ENCODE measurements at places on chromosomes 4 and X.

- DNase-seq = no peak
These were observed 477 bp downstream of the FGF5 start for GRCh38 chr4:80266902-80267380.

DNA sequence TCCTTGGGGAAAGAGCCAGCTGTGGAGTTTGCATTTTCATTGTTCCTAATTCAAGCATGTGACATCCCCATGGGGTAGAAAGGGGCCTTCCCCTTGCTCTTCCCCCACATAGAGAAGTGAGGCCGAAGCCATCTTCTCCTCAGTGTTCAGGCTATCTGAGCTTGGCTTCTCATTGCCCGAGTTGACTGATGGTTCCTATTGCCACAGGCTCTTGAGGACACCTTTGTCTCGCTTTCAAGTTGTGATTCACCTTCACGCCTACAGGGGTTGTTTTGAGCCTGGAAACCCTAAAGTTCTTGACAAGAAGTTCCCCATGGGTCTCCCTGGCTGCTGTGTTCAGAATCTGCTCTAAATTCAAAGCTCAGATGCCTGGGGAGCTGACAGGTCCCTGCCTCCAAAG is 25.0 kb downstream of the CCNQ start:
- no peak for DNase-seq

- no peak for DNase-seq
These were observed 257.1 kb downstream of the BCOR start for GRCh38 chrX:39840581-39841093.

GRCh38 chr4:6885953-6886557 is 23.6 kb upstream of the TBC1D14 start:
- DNase-seq = peak; percentile 67

DNA sequence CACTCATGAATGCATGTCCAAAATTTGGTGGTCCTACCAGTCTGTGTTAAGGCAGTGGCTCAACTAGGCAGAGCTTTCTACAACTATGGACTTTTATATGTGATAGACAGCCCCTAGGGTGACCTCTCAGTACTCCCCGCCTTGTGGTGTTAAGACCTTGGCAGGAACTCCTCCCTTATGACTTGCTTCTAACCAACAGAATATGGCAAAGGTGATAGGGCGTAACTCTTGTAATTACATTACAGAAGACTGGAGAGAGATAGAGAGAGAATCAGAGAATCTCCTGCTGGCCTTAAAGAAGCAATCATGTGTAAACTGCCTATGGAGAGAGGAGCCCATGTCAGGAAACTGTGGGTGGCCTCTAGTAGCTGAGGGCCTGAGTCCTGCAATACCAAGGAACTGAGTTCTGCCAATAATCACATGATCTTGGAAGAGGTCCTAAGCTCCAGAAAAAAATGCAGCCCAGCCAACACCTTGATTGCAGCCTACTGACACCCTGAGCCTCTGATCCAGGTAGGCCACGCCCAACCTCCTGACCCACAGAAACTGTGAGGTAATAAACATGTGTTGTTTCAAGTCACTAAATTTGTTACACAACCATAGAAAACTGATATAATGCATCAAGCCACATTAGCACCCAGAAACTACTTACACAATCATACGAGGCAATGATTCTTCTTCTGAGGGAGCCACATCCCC is 68.9 kb downstream of the INPP4B start:
- no peak for DNase-seq

DNA sequence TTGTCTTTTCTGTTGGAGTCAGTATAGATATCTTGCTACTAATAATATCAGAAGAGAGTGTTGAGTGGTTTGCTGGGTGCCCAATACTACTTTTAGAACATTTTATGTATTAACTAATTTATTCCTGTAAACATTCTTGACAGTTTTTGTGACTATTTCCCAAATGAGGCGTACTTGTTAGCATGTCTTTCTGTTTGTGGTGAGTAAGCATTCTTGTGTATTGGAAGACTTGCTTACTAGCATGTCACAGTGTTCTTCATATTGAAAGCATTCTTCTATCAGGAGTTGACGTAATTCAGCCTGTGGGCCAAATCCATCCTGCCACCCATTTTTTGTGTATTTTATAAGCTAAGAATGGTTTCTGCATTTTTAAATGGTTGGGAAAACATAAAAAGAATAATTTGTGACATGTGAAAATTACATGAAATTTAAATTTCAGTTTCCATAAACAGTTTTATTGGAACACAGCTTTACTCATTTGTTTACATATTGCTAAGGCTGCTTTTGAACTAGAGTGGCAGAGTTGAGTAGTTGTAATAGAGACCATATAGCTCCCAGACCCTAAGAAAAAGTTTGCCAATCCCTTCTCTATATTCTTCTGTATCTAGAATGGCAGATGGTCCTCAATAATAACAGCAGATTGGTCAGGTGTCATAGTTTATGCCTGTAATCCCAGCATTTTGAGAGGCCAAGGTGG is 20.4 kb downstream of the REPS2 start:
- no peak for DNase-seq

GRCh38 chrX:3184176-3184930 is 143.1 kb downstream of the ARSF start:
- DNase-seq = no peak

GRCh38 chr4:11765849-11766453 is 337.3 kb upstream of the HS3ST1 start:
- DNase-seq = no peak

GRCh38 chrX:119682019-119682989 is 10.7 kb downstream of the SEPTIN6 start:
- peak; percentile 59 for DNase-seq

DNA sequence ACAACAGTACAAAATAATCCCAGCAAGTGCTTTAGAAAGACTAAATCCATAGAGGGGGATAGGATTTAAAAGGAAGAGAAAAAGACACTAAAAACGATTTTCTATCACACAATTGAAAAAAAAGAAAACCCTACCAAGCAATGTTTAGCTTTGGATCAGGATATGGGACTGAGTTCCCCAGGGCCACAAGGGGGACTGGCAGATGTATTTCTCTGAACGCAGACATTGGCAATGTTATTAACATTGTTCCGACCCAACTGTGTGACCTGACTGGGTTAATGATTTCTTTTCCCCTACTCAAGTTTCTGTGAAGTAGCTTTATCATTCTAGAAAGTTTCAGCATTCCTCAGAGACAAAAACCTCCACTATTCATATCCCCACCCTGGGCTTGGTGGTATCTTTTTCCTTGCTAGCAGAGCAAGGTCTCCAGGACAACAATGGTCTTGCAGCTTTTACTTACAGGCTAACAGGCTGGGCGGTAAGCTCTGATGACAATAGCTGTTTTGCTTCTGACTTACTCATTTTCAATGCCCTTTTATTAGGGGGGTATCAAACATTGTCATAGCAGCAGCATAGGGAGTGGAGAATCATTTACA is 25.8 kb downstream of the SLC7A11 start:
- no peak for DNase-seq

GRCh38 chr4:85774489-85774888 is 299.5 kb downstream of the ARHGAP24 start:
- DNase-seq = no peak

GRCh38 chrX:69357317-69357716 is 146.8 kb upstream of the NALF2 start:
- DNase-seq = no peak

- no peak for DNase-seq
These were observed 19.6 kb downstream of the ATP2B3 start for GRCh38 chrX:153537080-153537479.

- no peak for DNase-seq
These were observed 49.1 kb upstream of the RBPJ start for GRCh38 chr4:26271703-26272102.

- no peak for DNase-seq
These were observed 96.4 kb upstream of the DDIT4L start for GRCh38 chr4:100286636-100287035.

DNA sequence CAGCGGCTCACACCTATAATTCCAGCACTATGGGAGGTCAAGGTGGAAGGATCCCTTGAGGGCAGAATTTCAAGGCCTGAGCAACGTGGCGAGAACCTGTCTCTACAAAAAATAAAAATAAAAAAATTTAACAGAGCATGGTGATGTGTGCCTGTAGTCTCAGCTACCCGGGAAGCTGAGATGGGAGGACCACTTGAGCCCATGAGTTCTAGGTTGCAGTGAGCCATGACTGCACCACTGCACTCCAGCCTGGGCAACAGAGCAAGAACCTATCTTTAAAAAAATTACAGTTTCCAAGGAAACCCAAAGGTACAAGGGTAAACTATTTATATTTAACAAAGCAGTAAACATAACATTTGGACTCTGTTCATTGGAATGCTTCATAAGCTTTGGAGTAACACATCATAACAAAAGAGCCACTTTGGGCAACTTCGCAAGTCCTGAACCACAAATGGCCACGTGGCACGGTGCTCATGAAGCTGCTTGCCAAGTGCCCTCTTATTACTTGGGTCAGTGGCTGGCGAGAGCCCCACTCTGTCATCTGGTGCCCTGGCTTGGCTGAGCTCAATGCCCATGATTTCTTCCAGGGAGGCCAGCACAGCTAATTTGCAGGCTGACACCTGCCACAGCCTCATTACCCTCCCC is 165.6 kb downstream of the SH3KBP1 start:
- DNase-seq = no peak

DNA sequence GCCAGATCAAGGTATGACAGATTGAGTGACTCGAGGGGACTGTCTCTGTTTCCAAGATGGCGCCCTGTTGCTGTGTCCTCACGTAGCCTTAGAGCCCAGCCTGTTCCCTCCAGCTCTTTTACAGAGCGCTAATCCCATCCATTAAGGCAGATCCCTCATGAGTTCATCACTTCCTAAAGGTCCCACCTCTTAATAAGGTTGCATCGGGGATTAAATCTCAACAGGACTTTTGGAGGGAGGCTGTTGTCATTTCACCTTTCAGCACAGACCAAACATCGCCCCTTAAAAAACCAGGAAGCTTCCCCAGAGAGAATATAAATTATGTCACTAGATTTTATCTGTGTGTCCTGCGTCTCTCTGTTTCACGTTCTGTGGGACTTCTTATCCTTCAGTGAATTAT is 32.6 kb upstream of the DHRSX start:
- DNase-seq = no peak

GRCh38 chr4:185787926-185788679 is 23.9 kb downstream of the SORBS2 start:
- no peak for DNase-seq

DNA sequence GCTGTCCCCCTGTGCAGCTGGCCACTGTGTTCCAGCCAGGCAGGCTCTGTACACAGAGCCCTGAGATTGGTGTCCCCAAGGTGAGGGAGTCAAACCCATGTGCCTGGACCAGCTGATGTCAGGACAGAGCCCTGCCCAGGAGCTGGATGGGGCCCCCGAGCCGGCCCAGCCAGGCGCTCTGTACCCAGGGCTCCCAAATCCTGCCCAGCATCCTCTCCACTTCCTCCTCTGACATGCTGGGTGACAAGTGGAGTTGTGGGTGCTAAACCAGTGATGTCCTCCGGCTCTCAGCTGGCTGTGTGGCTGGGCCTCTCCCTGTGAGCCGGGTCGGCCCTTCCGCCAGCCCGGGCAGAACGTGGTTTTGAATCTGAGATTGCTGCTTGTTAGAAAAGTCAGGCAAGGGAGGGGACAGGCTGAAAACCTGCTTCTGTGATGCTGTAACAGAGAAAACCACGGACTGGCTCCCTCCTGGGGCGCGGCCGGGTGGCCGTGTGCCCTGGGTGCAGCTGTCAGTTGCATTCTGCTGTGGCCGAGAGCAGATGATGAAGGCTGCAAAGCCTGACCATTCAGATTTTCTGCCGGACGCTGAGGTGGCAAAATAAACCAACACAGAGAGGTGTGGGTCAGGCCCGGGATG is 7.9 kb upstream of the CPLX1 start:
- DNase-seq = no peak

- no peak for DNase-seq
These were observed 494.6 kb upstream of the ATOH1 start for GRCh38 chr4:93334003-93334402.

DNA sequence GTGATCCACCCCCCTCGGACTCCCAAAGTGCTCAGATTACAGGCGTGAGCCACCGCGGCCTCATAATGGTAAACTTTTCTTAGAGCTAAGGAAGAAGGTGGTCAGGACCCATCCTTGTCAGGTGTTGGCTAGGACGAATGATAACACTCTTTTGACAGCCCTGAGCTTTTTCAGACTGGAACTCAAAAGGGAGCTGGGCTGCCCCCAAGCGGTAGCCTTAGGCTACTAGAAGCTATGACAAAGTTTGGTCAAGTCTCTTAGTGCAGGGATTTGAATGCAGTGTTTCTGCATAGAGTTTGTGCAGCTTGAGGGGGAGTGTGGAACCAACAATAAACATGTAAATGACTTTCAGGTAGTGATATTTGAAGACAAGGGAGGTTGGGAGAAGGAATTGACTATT is 11.8 kb upstream of the HSD17B10 start:
- DNase-seq = peak; percentile 47

GRCh38 chrX:10047631-10048030 is 80.5 kb downstream of the CLDN34 start:
- no peak for DNase-seq

DNA sequence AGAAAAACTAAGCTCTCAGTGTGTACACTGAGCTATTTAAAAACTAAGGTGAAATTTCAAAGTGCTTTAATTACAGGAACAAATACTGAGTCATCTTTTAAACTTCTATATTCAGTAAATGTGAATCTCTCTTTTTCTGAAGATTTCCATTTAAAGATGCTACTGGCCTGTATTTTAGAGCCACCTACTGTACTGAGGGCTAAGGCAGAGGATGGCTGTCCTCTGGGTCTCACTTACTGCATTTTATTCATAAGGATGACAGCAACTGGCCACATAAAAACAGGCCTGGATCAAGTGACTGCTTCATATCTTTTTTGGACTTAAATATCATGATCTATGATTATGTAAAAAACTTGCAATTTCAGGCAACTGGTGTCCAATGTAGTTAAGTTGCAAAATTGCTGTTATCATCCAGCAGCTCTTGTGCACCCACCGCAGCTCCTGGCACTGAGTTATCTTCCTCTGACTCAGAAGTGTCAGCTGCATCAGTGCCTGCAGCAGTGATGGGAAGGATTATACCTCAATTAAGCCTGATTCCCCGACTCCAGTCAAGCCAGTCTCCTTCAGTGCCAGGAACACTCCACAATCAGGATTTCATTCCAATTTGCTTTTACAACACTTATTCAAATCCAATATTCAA is 1073.7 kb downstream of the PDHA2 start:
- DNase-seq = no peak

- DNase-seq = no peak
These were observed 113.0 kb downstream of the DHRSX start for GRCh38 chrX:2387614-2388239.

GRCh38 chr4:8514391-8514790 is 65.8 kb upstream of the GPR78 start:
- no peak for DNase-seq

- no peak for DNase-seq
These were observed 869.4 kb upstream of the FRG1 start for GRCh38 chr4:189071241-189071640.
